ENCODE measurements at places on chromosomes 6 and 20.
A peak's percentile ranks its signal among the peaks of the same experiment; 100 is the strongest.

DNA sequence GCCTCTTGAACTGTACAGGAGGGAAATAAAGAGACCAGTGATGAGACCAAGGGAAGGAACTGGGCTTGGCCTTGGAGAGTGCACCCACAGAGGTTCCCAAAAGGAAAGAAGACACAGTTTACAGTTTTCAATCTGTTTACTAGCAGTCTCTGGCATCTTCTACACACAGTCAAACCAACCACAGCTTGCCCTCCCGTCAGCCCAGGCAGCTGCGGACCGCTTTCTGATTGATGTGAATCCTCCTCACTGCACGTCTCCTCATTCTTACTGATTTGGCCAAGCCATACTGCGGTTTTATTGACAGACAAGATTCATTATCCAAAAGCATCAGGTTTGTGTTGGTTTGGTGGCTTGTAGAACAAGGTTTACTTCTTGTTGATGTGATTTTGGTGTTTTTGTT lies 104.5 kb upstream of the ASF1A start:
- no peak for DNase-seq

DNA sequence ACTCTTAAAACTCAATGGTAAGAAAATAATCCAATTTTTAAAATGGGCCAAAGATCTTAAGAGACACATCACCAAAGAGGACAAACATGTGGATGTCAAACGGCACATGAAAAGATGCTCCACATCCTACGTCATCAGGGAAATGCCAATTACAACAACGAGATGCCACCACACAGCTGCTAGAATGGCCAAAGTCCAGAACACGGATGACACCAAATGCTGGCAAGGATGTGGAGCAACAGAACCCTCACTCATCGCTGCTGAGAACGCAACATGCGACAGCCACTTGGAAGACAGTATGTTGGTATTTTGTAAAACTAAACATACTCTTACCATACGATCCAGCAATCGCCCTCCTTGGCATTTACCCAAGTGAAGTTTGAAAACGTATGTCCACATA lies 132.8 kb upstream of the CDH4 start:
- no peak for DNase-seq

DNA sequence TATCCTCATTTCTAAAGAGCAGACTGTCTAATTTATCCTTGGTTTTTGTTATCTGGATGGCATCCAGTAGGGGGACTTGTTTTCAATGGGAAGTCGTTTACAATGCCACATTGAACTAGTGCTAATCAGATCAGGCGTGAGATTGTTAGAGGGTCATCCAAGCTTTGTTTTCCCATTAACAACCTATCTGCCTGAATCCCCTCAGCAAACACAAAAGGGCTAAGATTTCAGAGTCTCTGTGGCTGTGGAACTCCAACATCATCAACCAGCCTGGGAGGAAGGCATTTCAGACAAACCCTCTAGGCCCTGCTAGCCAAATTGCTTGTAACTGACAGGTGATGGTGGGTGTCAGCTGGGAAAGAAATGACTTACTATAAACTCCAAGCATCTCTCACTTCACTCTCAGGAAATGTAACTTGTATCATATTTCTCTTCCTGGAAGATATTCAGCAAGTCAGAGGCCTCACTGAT lies 47.7 kb downstream of the COL19A1 start:
- DNase-seq, result no peak

DNA sequence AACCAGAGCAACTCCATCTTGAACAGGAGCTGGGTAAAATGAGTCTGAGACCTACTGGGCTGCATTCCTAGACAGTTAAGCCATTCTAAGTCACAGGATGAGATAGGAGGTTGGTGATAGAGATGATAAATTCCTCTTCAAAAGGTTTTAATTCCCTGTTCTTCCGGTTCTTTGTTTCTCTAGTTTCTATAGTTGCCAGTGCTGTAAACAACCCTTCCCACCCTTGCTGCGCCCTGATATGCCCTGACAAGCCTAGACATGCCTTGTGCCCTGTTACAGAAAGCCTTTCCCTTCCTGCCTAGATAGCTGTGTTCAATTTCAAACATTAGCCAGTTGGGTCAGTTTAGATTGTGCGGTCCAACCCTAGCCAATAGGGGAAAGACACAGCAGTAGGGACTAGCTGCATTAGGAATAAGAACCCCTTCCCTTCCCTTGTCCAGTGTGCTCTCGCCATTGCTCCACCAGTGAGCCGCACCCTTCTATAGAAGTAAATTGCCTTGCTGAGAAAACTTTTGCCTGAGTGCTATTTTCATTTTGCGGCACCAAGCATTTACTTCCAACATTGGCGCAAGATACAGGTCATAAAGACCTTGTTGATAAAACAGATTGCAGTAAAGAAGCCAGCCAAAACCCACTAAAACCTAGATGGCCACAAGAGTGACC lies 52.5 kb upstream of the CCN2 start:
- DNase-seq, result no peak

- DNase-seq, result no peak
Observed at GRCh38 chr6:54879188-54879985, 32.8 kb downstream of the FAM83B start.

DNA sequence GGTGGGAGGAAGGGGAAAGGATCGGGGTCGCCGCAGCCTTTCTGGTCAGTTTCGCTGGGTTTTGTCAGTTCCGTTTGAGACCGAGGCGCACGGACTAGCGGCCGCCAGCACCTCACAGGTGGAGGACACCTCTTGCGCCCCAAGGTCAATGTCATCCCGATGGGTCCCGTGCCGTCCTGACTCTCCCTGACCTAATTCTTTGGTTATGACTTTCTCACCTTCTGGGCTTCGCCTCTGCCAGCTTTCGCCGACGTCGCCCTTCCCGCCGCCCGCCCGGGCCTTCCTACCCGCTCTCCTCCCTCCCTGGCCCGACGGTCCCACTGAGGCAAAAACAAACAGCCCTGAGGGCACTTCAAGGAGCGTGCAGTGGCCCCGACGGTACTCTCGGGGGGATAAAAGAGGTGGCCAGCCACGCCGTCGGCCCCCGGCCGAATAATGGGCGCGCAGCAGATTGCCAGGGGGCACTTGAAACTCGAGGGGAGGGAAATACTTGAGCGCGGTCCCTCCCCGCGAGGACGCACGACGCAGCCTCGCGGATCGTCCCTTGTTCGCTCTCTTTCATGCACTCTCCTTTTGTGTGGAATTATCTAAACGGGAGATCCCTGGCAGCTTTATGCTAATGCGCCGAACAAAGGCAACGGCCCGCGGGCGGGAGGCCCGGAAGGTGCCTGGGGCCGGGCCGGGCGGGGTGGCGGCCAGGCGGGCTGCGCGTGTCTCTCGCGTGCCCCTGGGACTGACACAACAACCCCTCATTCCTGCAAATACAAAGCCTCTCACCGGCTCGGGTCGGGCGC lies 3.9 kb upstream of the INSM1 start:
- peak; percentile 70 for DNase-seq

DNA sequence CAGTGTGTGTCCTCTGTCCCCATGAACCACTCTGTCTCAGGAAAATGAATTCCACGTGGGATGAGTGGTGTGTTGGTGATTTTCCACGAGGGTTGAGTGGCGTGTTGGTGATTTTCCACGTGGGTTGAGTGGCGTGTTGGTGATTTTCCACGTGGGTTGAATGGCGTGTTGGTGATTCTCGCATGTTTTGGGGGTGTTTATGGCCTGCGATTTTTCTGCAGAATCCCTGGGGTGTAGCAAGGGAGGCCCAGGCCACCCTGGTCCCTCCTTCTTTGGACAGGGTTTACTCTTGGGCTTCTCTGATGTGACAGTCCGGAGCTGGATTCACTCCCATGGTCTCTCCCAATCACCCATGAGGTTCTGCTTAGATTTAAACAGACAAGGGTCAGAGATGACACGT lies 90.6 kb upstream of the FRMD1 start:
- DNase-seq, result no peak

- DNase-seq, result no peak
Observed at GRCh38 chr20:2604506-2604835, 48.0 kb upstream of the NOP56 start.

- no peak for DNase-seq
Observed at GRCh38 chr6:51415501-51415900, 596.8 kb downstream of the TFAP2B start.

DNA sequence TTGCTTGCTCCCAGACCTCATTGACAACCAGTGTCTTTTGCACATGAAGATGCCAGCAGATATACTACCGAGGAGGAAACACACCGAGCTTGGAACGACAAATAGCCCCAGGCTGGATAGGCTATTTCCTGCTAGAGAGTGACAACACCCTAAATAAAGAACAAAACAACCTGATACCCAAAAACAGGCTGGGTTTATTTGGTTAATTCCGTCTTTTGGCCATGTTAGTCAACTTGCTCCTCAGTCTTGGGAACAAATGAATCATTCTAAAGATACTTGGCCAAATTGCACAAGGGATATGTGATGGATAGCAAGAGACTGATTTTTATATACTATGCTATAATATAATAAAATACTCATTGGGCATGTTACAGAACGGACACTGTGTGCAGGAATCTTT lies 11.5 kb upstream of the MUC22 start:
- no peak for DNase-seq

GRCh38 chr6:150004101-150004782 lies 21.1 kb downstream of the RAET1L start:
- no peak for DNase-seq

DNA sequence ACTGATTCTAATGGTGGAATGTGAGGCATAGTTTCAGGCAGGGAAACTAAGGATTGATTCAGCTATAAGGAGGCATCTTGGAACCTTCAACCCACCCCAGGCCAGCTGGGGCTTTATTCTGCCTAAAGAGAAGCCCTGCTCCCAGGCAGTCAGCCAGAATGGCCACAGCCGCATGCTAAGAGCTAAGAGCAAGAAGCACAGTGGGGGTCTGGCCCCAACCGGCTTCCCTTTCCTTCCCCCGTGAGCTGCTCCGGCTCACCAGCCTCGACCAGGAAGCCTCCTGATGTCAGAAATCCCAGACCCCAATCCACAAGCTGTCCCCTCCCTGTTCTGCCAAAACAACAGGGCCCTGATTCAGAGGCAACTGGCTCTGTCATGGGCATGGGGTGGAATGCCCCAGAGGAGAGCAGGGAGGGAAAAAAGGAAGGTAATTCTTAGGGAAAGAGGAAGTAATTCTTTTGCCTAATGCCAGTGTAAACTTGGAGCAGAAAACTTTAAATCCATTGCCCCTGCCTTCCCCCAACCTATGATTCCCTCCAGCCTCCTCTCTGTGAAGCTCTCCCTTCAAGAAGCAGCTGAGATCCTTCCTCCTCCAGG lies 6.9 kb downstream of the GRM4 start:
- DNase-seq, result no peak

All from ecto neural progenitor cell (in vitro differentiated cells).